ENCODE measurements at places on chromosomes 3 and 15.

DNA sequence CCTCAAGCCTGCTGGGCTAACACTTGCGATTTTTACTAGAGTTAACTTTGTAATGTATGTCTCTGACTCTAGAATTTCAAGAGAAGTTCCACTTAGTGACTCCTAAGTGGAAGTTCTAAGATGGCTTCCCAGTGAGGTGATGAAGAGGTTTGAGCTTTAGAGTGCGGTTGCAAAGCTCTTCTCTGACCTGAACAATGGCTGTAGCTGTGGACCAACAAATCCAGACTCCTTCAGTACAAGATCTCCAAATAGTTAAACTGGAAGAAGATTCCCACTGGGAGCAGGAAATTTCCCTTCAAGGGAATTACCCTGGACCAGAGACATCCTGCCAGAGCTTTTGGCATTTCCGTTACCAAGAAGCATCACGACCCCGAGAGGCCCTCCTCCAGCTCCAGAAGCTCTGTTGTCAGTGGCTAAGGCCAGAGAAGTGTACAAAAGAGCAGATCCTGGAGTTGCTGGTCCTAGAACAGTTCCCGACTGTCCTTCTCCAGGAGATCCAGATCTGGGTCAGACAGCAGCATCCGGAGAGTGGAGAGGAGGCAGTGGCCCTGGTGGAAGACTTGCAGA, 22.3 kb downstream of the WDR73 start:
- no peak for DNase-seq

DNA sequence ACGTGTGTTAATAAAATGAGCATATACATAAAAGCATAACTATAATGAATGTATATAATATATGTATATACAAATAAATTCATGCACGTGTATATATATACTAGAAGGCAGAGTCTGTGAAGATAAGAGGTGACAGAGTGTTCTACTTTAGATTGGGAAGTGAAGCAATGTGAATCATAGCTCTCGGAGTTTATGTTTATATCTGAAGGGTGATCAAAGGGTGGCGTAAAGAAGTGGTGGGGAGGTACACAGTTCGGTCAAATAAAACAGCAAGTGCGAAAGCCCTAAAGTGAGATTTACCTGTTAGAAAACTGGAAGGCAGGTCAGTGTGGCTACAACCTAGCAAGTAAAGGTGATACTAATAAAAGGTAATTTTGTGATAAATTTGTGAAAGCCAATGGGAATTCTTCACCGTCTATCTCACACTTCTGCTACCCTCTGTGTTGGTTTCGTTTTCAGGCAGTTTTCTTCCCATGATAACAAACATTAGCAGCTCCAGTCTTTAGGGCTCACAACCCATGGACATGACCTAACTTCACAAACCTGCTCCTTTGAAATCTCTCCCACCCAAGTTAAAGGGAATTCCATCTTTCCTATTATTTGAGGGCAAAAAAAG, 46.7 kb upstream of the BCHE start:
- DNase-seq: no peak

DNA sequence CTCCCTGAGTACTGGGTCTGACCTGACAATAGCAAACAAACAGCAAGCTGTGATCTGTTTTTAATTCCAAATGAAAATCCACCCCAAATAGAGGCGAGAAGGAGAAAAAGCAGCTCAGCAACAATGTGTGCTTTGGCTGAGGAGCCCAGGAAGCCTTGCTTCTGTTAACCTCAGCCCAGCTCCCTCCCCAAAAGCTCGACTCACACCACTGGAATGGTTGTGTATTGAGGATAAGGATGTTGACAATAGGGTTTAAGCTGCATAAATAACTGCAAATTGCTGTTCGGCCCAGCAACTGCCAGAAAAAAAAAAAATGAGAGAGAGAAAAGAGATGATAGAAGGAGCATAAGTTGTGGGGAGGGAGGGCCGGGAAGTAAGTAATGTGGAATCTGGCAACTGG, 104.0 kb upstream of the TBC1D5 start:
- DNase-seq: no peak

GRCh38 chr3:119359476-119360326, 65.5 kb downstream of the ARHGAP31 start:
- DNase-seq: no peak

GRCh38 chr3:177694316-177694715, 497.0 kb upstream of the TBL1XR1 start:
- DNase-seq: no peak

- DNase-seq: no peak
Observed at GRCh38 chr3:31522152-31522551, 10.6 kb upstream of the STT3B start.

DNA sequence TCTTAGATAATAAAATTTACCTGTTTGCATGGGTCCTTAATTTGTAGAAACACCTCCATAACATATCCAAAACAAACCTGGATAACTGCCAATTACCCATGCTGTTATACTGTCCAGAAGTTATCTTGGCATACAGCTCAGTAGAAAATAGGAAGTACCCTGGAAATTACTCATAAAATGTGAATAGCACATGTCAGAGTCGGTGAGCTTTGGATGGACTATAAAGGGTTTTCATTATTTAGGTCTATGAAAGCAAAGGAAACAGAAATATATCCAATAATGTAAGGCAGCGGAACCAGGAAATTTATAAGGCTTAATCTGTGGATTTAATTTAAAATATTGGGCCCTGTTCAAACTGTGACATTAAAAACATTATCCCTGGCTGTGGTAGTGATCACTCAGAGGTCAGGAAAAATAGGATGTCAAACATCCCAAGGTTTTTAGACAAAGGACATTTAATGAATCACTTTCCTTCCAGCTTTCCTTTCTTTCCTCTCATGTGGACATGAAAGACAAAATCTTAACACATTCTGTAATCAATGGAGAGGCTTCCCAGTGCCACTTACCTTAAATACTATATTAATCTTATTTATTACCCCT, 459.0 kb upstream of the DPH6 start:
- DNase-seq: no peak

DNA sequence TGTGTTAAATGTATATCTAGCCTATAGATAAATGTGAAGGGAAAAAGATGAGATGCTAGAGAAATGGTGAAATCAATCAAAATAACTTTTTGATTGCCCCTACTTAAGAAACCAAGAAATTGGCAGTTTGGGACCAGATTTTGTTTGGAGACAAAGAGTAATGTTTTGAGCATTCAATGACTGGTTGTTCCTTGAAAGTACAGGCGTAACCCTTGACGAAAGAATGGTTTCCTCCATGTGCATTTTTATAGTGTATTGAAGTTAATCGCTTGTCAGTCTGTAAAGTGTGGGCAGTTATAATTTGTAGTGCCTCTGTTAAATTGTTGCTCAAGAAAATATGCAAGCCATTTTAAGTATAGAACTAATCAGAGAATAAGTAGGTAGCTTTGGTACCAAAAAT, 1.2 kb downstream of the KIF23 start:
- no peak for DNase-seq
